Posterior vena cava (tissue), 2 donors: ENCODE measurements at places on chromosomes 12 and 14. TPM values are rescaled to one million over a fixed set of nuclear protein-coding genes. Genes with fewer than 3 reads are reported as not detected.

Gene TAS2R30
- 4.4 TPM for total RNA-seq

GRCh38 chr14:20529806-20530205, 24.5 kb downstream of the RNASE10 start:
- DNase-seq: no peak

- no peak for DNase-seq
Measured at GRCh38 chr12:28824849-28825248, 324.2 kb upstream of the FAR2 start.

- DNase-seq: no peak
Measured at GRCh38 chr12:56161690-56162351, 3.7 kb downstream of the MYL6 start.

DNA sequence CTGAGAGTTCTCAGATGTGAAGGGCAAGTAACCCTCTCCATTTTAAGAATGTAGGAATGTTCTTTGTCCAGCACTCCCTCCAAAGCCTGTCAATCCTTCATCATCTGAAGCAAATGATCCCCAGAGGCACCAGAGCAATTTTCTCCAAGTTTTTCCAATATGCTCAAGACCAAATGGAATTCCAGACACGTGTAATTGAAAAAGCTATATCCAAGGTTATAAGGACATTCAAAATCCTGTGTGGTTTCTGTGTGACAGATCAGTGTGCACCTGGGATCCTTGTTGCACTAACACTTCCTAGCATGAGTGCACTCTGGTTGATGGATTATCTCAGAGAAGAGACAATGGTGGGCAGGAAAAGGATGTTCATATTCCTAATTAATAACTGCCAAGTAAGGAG, 65.6 kb upstream of the OVCH1 start:
- no peak for DNase-seq

Gene SLC39A2
- 0.24 TPM for total RNA-seq

DNA sequence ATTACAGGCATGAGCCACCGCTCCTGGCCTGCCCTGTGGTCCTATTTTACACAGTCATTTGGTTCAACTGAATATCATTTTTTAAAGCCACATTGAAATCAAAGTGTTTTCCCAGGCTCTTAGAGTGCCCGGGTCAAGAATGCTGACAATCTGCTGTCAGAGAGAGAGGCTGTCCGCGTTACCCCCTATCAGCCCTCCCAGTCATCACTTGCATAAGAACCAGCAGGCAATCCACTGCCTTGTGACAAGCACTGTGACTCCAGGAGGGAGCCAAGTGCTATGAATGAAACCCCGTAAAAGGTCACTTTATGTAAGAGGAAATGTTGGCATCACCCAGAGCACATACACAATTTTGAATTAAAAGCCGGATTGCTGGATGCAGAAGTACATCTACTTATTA, 13.5 kb downstream of the PHLDA1 start:
- no peak for DNase-seq
